Midbrain (tissue), 1 donor: ENCODE measurements at places on chromosomes 3 and 15.

DNA sequence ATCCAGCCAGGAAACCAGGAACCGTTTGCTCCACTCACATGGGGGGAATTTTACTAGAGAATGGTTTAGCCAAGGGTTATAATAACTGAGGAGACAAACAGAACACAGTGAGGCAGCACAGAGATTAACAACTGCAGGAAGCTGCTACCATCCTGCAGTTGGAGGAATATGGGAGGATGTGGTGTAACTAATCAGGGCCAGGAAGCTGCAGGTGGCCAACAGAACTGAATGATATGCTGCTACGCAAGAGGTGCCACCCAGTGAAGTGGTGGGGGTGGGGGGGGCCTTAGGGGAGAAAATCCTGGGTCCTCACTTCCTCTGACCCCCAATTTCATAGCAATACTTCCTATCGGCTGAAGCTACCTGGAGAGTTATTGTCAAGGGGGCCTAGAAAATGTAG, 306.4 kb upstream of the STT3B start:
- DNase-seq = no peak

- no peak for DNase-seq
Measured at GRCh38 chr3:99911433-99911832, 93.8 kb downstream of the CMSS1 start.

GRCh38 chr15:34655326-34655725, 71.9 kb upstream of the GOLGA8B start:
- DNase-seq = no peak

GRCh38 chr3:155382396-155383042, 89.0 kb upstream of the STRIT1 start:
- peak; percentile 76 for DNase-seq

GRCh38 chr3:64717411-64717810, 29.6 kb upstream of the ADAMTS9 start:
- no peak for DNase-seq

GRCh38 chr15:64857421-64857820, 15.7 kb downstream of the PLEKHO2 start:
- no peak for DNase-seq
